ENCODE measurements at places on chromosomes 5 and 9.

DNA sequence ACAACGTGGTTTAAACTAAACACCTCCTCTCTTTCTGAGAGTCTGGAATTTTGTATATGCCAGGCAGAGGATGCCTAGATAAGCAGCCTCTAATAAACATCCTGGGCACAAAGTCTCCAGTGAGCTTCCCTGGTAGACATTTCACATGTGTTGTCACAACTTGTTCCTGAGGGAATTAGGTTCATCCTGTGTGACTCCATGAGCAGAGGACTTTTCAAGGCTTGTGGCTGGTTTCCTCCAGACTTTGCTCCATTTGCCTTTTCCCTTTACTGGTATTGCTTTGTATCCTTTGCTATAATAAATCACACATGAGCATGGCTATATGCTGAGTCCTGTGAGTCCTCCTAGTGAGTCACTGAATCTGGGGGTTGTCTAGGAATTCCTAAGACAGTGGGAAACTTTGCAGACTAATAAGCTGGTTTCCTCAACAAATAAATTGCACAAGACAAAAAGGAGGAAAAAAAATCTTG is 77.4 kb downstream of the NR2F1-AS1 start:
- DNase-seq: peak; percentile 82

DNA sequence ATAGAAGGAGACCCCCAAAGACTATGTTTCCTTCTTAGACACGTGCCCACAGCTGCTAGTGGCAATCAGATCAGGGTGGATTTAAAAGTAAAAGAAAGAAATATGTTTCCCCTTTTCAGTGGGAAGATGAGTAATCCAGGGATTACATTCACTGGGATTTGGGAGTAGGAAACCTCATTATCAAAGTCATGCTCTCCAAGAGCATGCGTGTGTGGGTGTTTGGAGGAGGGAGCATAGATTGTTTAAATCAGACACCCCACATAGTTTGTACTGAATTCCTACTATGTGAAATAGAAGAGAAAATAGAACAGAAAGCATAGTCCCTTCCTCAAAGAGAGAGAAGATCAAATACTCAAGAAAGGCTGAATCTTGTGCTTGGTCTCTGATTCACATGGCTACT is 65.5 kb upstream of the TBCA start:
- no peak for DNase-seq

DNA sequence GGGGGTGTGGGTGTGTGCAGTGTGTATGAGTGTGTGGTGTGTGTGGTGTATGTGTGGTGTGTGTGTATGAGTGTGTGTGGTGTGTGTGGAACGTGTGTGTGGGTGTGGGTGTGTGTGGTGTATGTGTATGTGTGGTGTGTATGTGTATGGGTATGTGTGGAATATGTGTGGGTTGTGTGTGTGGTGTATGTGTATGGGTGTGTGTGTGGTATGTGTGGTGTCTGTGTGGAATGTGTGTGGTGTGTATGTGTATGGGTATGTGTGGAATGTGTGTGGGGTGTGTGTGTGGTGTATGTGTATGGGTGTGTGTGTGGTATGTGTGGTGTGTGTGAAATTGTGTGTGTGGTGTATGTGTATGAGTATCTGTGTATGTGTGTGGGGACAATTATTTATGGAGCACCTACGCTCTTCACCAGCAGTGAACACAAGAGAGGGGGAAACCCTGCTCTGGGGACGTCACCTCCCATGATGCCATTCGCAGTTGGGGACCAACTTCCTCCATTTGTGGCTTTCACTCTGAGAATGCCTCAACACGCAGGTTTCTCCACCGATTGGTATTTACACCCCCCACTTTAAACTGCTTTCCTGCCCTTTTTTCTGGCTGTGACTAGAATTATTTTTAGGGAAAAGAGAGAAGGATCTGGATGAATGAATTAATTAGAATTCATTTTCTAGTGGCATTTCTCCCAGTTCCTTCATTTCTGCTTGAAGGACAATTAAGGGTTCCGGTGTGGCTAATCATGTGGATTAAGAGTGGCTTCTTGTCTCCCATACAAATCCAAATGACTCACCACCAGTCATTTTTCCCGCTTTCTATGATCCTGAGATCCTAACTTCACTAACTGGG is 238.1 kb downstream of the ROR2 start:
- no peak for DNase-seq

- DNase-seq: no peak
Measured at GRCh38 chr5:93360436-93361088, 220.5 kb downstream of the NR2F1-AS1 start.

GRCh38 chr9:93164085-93164484 is 19.9 kb upstream of the WNK2 start:
- no peak for DNase-seq

GRCh38 chr5:124131466-124131865 is 615.0 kb downstream of the ZNF608 start:
- no peak for DNase-seq

DNA sequence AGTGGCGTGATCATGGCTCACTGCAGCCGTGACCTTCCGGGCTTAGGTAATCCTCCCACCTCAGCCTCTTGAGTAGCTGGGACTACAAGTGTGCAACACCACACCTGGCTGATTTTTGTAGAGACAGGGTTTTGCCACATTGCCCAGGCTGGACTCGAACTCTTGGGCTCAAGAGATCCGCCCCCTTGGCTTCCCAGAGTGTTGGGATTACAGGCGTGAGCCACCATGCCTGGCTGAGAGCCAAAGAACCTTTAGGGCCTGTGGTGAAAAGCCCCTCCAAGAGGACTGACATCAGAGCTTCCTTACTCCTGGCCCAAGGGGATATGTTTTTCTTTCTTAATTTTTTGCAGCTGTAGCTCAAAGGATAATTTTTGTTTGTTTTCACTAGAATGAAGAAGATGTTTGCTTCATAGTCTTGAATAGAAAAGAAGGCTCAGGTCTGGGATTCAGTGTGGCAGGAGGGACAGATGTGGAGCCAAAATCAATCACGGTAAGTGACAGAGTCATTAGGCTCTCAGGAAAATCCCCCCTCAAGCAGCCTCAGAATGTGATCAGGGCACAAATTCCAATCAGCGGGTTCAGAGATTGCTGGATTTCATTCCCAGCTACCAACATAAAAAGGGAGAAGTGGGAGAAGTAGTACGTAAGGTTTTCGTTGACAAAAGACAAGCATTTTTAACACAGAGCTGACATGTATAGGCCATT is 77.1 kb downstream of the GOLPH3 start:
- no peak for DNase-seq

DNA sequence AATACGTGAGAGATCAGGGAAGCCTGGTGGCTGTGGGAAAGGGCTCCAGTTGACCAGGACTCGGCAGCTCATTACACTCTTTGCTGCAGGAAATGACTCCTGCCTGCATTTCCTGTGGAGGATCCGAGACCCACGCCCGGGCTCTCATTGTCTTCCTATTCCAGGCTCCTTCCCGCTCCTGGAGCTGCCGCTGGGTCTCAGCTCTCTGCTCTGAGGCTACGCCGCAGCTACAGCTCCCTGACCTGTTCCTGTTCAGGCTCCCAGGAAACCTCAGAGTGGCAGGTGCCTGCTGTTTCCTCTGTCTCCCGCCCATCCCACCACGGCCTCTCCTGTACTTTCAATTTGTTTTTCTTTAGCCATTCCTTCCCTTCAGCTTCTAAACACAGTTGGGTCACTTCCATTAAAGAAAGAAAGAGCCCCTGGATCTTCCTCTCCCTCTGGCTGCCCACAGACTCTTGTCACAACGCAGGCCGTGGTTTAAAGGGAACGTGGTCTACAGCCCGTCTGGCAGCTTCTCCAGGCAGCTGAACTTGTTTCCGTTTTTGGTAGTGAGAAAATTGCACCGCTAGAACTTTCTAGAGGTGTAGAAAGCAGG is 71.5 kb downstream of the IL6ST start:
- no peak for DNase-seq

- DNase-seq: no peak
Measured at GRCh38 chr5:176908675-176909368, 9.7 kb upstream of the HK3 start.

DNA sequence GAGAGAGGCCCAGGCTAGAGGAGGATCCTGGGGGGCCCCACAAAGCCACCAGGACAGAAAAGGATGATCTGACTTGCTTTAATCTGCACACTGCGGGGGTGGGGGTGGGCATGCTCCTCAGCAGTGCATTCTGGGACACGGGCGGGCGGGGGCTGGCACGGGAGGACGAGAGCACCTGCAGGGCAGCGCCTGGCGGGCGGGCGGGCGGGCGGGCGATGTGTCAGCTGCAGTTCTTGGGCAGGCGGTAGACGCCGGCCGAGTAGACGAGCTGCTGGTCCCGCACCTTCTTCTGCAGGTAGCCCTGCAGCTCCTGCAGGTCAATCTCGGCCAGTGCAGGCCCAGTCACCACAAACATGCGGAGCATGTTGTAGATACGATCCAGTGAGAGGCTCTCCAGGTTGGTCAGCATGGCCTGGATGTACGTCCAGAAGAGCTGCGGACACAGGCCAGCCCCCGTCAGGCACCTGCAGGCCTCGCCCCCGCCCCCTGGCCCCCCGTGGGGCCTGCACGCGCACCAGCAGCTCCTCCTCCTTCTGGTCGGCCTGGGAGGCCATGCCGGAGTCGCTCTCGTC is 3.0 kb upstream of the TMEM210 start:
- no peak for DNase-seq

DNA sequence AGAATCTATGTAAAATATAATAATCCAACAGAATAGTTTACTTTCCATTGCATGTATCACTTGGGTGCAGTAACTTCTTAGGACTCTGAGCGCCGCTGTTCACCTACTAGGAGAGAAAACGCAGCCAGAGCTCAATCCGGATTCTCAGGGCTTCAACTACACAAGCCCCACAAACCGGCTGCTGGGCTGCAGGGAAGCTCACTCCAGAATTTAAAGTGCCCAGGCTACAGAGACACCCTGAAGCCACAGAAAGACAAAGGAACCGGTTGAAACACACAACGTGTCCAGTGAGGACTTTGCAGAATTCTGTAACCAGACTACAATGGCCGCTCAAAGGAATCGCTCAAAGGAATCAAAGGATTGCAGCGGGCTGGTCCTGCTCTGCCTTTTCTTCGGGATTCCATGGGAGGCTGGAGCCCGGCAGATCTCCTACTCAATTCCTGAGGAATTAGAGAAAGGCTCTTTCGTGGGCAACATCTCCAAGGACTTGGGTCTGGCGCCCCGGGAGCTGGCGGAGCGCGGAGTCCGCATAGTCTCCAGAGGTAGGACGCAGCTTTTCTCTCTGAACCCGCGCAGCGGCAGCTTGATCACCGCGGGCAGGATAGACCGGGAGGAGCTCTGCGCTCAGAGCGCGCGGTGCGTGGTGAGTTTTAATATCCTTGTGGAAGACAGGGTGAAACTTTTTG is at the start of gene PCDHGA10:
TSS of gene PCDHGA10 (plus strand) at position 134 of the 686 bp plus-strand sequence. CDS start at position 323, 189 bp downstream.
- DNase-seq: no peak

DNA sequence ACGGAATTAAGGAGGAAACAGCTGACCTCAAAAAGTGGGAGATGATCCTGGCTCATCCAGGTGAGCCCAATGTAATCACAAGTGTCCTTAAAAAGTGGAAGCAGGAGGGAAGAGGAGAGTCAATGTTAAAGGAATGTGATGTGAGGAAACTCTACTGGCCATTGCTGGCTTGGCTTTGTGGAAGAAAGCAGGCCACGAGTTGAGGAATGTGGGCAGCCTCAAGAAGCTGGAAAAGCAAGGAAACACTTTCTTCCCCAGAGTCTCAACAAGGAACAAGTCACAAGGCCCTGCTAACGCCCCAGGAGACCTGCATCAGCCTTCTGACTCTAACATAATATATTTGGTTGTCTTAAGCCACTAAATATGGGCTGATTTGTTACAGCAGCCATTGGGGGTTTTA is 252.8 kb downstream of the PSAT1 start:
- DNase-seq: no peak

DNA sequence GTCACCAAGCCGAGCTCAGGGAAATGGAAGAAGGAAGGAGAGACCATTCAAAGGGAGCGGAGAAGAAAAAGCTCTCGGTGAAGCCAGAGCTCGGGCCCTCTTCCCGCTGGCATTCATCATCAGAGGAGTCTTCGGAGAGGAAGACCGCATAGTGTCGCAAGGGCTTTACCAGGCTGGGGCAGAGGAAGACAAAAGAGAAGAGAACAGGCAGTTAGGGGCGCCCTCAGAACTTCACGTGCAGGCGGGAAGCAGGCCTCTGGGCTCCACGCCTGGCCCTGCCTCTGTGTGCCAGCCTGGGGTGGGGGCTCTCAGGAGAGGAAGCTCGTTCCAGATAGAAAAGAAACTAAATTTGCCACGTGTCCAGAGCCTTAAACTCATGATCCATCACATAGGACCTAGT is 31.7 kb downstream of the CRB2 start:
- DNase-seq: no peak
